AG20443 (cell line): ENCODE measurements at places on chromosomes 3 and 15.

DNA sequence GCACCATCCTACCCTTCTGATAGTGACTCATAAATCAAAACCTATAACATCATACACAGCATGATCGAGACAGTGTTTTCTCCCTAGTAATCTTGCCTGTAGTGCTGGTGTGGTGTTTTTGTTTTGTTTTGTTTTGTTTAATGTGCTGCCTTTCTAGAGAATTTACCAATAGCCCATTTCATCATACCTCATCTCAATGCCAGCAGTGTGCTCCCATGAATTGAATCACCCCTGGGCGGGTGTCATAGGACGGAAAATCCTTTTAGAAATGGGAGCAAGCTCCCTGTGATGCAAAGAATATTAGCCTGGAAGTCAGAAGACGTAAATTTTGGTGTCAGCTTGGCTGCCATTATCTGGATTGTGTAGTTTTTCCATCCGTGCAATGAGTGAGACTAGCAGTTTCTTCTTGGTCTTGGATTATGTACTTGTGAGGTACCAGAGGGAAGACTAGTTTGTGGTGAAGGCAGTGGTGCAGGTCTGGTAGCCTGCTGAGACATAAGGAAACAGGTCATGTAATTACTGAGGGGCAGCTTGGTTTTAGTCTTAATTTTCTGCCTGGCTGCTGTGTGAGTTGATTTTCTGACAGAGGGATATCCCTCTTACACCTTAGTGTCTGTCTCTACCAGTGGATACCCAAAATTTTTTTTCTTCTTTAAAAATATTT lies 29.9 kb downstream of the IGSF10 start:
- DNase-seq: no peak

DNA sequence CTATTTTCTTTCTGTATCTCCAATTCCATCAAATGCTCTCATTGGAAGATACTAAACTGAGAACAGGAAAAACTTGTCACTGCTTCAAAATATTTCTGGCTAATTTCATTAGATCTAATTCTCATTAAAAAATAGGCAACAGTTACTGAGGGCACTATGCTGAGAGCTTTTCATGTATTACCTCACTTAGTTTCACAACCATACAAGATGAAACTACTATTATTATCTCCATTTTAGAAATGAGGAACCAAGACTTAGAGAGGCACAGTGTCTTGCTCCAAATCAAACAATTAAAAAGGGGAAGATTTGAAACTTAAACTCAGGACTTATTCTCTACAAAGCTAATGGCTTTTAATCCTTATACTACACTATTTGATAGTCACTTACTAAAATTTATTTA lies 7.2 kb upstream of the OTOL1 start:
- no peak for DNase-seq

GRCh38 chr15:75234191-75234810 lies 23.8 kb upstream of the GOLGA6C start:
- DNase-seq: no peak

GRCh38 chr3:101941318-101942040 lies 92.2 kb downstream of the NFKBIZ start:
- DNase-seq: no peak

DNA sequence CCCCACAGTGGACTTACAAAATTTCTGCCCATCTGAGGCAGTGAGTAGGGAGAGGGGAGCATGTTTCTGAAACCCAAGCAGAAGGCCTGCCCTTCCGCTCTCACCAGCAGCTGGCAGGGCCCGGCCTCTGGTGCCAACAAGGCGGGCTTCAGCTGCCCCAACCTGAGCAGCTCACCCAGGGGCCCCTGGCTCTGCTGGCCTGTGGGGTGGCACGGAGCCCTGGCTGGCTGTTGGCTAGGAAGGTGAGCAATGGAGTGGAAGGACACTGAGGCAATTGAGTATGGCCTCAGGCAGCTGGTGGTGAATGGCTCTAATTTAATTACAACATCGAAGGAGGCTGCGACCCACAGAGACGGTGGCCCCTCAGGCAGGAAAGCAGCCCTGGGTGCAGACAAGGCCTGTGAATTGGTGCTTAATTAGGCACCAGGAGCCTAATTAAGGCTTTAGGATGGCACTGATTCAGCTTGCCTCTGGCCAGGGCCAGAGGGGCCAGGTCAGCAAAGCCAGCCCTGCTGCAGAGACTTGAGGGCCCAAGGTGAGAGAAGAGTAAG lies 60.9 kb downstream of the ST8SIA2 start:
- no peak for DNase-seq

GRCh38 chr3:52600258-52600657 lies 63.9 kb downstream of the UQCC5 start:
- DNase-seq: no peak

- peak; percentile 71 for DNase-seq
These were observed 569.6 kb upstream of the ROBO2 start for GRCh38 chr3:76470285-76470684.

DNA sequence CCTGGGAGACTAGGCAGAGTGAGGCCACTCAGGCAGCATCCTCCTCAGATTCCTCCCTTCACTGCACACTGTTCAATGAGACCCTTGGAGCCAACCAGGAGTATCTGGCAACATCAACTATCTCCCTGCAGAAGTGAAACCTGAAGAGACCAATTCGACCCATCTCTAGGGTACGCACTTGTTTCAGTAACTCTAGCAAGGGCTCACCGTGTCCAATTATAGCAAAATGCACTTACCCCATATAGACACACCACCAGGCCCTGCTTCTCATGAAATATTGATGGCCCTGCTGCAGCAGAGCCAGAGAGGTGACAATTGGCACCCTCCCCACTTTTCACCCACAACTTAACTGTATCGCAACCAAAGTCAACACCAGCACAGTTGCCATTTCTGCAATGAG lies 196.1 kb upstream of the IGF1R start:
- DNase-seq: no peak

- DNase-seq: peak; percentile 50
These were observed 45.7 kb upstream of the RAB6B start for GRCh38 chr3:133941415-133941821.

DNA sequence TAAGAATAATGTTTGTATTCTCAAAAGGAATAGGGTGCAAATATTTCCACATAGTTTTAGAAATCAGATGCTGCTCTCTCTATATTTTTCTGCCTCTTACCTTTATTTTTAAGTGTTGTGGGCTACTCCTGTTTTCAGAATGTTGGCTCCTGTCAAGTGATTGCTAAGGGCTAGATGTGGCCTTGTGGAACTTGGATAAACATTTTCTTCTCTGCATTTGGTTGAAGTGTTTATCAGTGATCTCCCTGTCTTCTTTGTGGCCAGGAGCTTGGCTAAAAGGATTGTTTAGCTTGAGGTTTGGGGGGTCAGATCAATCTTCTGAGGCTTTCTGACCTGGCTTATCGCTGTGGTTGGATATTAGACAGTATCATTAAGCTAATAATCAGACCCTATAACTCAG lies 112.6 kb downstream of the TCF12 start:
- no peak for DNase-seq

GRCh38 chr3:50419595-50420370 lies 60.5 kb upstream of the TMEM115 start:
- no peak for DNase-seq

GRCh38 chr15:50244153-50244552 lies 21.4 kb downstream of the HDC start:
- no peak for DNase-seq

DNA sequence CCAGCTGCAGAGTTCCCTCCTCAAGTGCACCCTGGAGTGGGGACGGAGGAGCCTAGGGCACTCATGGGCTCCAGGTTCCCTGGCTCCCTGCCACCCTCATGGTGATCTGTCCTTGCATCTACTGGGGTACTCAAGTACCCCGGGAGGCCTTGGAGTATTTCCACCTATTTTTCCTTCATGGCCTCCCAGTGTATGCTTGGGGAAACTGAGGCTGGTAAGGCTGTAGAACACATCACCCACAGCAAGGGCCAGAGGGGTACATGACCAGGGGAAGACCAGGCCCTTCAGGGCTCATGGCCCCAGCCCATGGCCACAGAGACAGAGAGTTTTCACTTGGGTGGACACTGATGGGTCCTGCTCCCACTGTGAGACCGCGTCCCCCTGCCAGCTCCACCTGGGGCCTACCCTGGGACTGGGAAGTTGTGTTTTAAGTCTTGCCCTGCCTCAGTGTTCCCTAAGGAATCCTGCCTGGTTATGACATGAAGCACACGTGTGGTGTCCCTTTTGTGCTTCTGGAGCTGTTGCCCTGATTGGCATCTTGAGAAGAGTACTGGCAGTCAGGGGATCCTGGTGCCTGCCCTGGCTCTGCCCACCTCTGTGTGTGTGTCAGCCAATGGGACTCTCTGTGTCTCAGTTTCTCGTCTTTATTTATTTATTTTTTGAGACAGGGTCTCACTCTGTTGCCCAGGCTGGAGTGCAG lies 132.8 kb downstream of the TJP1 start:
- no peak for DNase-seq

GRCh38 chr15:77832874-77833273 lies 200.2 kb upstream of the LINGO1 start:
- DNase-seq: no peak

GRCh38 chr3:149765762-149766334 lies 13.6 kb upstream of the COMMD2 start:
- DNase-seq: peak; percentile 52

- no peak for DNase-seq
These were observed 11.1 kb downstream of the TLE3 start for GRCh38 chr15:70086636-70087035.

DNA sequence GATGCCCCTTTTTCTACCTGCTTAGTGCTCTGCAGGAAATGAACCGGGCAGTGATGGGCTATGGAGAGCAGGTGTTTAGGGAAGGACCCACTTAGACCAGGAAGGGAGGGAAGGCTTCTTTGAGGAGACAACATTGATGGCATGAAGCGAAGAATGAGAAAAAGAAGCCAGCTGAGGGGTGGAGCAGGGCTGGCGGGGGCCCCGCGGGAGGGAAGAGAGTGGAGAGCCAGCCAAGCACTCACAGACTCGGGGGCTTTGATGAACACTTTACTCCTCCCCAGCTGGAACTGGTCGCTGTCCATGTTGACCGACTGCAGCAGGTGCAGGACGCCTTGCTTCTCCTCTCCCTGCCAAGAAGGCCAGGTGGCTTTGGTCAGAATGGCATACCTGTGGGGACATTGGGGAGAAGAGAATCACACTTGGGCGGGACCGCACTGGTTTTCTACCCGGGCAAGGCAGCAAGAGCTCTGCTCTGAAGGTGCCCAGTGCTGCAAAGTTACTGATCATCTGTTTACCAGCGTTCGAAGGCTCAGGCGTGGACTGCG lies 28.4 kb upstream of the LDHAL6B start:
- DNase-seq: no peak

GRCh38 chr3:128665362-128666021 lies 14.9 kb upstream of the RPN1 start:
- no peak for DNase-seq
